ENCODE measurements at places on chromosomes 13 and 19.

DNA sequence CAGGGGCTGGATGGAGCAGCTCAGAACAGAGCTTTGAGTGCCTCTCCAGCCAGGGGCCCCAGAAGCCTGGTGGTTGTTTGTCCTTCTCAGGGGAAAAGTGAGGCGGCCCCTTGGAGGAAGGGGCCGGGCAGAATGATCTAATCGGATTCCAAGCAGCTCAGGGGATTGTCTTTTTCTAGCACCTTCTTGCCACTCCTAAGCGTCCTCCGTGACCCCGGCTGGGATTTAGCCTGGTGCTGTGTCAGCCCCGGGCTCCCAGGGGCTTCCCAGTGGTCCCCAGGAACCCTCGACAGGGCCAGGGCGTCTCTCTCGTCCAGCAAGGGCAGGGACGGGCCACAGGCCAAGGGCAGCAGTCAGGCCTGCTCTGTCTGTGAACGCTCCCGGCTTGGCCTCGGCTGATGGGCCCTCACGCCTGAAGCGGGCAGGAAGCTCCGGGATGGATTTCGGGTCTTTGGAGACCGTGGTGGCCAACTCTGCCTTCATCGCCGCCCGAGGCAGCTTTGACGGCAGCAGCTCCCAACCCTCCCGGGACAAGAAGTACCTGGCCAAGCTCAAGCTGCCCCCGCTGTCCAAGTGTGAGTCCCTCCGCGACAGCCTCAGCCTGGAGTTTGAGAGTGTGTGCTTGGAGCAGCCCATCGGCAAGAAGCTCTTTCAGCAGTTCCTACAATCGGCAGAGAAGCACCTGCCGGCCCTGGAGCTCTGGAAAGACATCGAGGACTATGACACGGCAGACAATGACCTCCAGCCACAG lies at the start of gene GRK1:
Gene GRK1 (plus strand): TSS at position 269 of the 751 bp plus-strand sequence. CDS start 168 bp downstream, at position 437.
- DNase-seq = no peak

GRCh38 chr13:78712831-78713230 lies 53.9 kb upstream of the OBI1 start:
- no peak for DNase-seq

GRCh38 chr13:106617561-106617960 lies 49.6 kb upstream of the ARGLU1 start:
- DNase-seq = no peak

- no peak for DNase-seq
Observed at GRCh38 chr13:111011899-111012298, 97.0 kb upstream of the ANKRD10 start.

DNA sequence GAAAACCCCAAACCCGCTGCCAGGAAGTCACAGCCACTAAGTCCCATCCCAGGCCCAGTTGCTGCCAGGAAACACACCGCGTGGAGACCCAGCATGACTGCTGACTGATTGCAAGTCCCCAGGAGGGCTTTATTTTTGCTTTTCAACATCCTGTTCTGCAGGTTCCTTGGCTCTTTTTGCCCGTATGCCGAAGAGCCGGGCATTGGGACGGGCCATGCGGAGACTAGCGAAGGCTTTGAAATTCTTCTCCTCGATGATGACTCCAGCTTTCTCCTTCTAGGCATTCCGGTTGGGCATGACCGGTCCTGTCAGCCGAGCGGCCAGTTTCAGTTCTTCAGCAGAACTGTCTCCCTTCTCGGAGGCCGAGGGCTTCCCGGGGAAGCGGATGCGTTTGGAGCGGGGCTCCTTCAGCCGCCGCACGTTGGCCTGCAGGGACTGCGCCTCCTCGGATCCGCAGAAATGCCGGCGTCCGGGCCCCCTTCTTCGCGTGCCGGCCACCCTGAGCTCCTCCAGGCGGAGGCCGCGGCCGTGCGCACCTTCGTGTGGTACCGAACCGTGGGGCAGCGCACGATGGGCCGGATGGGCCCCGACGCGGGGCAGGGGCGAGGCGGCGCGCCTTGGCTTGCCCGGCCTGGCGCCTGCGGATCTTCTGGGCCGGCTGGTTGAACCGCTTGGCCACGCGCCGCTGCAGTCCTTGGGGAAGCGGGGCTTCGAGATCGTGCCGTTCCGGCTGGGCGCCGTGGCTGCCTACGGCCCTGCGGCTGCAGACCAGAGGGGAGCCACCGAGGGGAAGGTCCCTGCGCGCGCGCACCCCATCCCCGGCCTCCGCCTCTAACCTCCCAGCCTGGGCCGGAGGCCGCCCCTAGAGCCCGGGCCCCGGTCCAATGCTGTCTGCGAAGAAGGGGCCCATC lies 15.2 kb downstream of the ZSCAN5C start:
- no peak for DNase-seq

DNA sequence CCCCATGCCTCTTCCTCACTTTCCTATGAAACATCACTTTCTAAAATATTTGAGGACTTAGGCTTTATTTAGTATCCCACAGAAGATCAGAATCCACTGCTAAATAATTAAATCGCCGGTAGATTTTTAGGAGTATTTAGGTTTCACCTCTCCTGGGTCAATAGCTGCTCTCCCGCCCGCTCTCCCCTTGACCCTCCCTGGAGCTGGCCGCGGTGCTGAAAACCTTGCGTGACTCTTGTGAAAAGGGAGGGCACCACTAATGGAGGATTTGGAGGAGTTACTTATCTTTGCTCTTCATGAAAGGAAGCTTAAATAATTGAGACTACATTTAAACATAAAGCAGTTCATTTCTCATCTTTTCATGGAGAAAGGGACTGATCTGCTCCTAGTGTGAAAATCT lies 14.1 kb downstream of the POU4F1 start:
- no peak for DNase-seq

GRCh38 chr13:89113744-89114143 lies 1442.6 kb downstream of the SLITRK5 start:
- DNase-seq = no peak

GRCh38 chr19:6768236-6768785 lies 1.1 kb upstream of the SH2D3A start:
- DNase-seq = no peak

GRCh38 chr13:30805603-30806011 lies 70.3 kb downstream of the ALOX5AP start:
- DNase-seq = no peak

DNA sequence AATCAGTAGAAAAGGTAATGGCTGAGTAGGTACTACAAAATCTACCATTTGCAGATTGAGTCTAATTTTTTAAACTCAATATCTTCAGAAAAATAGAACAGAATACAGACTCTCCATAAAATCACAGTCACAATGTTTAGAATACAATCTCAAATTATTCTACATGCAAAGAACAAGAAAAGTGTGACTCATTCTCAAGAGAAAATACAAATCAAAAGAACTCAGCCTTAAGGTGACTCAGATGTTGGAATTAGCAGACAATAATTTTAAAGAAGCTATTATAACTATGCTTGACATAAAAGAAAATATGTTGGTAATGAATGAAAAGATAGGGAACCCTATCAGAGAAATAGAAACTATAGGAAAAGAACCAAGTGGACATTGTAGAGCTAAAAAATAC lies 78.9 kb downstream of the RXFP2 start:
- no peak for DNase-seq

DNA sequence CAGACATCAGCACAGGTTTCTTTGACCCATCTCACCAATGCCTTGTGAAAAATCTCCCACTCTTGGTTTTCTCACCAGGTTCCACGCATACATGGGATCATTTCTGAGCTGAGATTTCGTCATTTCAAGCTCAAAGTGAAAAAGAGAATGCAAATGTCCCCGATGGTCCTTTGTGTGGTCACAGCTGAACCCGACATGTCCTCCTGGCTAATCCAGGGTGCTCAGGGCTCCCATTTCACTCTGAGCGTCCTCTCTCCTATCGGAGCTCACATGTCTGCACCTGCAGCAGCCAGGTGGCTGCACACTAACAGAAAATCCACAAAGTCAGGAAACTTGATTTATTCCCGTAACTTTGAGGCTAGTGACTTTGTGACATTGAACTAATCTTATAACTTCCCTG lies 9.3 kb upstream of the CEACAM3 start:
- DNase-seq = no peak

DNA sequence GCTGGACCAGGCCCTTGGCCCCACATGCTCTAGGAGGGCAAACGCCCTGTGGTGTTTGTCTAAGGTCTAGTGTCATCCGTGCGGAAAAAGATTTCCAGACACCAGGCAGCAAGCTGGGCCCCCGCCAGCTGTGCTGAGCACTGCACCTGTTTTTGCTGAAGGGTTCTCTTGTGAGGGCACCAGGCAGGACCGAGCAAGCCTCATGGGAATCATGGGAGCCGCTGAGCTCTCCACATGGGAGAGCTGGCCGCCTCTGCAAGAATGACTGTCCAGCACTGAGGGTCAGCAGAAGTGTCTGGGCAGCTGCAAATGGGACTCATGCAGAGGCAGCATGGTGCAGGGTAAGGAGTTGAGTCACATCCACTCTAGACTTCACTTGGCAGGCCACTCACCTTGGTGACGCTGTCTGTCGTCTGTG lies 12.0 kb downstream of the B3GNT8 start:
- DNase-seq = peak; percentile 23

- no peak for DNase-seq
Observed at GRCh38 chr13:30926781-30927180, 5.7 kb upstream of the TEX26 start.

DNA sequence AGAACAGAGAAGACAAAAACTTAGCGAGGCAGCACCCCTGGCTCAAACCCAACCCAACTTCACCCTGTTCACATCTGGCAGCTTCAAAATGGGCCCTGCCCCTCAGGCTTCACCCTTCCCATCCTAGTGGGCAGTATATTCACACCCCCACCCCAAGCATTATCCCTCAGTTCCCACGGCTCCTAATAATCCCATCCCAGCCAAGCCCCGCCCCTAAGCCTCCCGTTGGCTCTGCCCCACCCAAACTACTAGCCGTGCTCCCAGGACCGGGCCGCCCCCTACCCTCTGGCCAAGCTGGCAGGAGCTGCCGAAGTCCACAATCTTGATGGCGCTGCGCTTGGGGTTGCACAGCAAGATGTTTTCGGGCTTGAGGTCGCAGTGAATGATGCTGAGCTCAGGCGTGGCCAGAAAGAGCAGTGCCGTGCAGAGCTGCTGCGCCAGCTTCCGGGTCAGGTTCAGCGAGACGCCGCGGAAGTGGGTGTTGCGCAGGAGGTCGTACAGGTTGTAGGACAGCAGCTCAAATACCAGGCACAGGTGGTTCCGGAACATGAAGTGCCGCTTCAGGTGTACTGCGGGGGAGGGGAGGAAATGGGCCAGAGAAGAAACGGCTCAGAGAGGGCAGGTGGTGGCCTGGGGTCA lies 5.8 kb downstream of the DYRK1B start:
- no peak for DNase-seq

GRCh38 chr19:23273022-23273589 lies 22.9 kb upstream of the ZNF724 start:
- no peak for DNase-seq

DNA sequence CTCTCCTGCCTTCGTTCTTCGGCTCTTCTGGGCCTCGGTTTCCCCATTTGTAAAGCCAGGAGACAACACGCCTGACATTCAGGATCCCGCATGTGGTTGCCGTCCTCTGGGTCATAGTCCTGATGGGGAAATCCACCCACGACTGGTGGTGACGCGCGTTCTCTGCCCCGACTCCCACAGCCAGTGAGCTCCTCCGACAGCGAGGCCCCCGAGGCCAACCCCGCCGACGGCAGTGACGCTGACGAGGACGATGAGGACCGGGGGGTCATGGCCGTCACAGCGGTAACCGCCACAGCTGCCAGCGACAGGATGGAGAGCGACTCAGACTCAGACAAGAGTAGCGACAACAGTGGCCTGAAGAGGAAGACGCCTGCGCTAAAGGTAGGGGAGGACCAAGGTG lies 16.4 kb downstream of the HDGFL2 start:
- DNase-seq = no peak

GRCh38 chr13:105597573-105597972 lies 937.9 kb downstream of the EFNB2 start:
- DNase-seq = no peak

- DNase-seq = no peak
Observed at GRCh38 chr13:110882972-110883371, 31.9 kb downstream of the ANKRD10 start.

GRCh38 chr13:76886292-76887075 lies at the start of gene KCTD12:
TSS of gene KCTD12 (minus strand) at chr13:76886405. CDS start at chr13:76886148, 257 bp downstream.
- peak; percentile 78 for DNase-seq

DNA sequence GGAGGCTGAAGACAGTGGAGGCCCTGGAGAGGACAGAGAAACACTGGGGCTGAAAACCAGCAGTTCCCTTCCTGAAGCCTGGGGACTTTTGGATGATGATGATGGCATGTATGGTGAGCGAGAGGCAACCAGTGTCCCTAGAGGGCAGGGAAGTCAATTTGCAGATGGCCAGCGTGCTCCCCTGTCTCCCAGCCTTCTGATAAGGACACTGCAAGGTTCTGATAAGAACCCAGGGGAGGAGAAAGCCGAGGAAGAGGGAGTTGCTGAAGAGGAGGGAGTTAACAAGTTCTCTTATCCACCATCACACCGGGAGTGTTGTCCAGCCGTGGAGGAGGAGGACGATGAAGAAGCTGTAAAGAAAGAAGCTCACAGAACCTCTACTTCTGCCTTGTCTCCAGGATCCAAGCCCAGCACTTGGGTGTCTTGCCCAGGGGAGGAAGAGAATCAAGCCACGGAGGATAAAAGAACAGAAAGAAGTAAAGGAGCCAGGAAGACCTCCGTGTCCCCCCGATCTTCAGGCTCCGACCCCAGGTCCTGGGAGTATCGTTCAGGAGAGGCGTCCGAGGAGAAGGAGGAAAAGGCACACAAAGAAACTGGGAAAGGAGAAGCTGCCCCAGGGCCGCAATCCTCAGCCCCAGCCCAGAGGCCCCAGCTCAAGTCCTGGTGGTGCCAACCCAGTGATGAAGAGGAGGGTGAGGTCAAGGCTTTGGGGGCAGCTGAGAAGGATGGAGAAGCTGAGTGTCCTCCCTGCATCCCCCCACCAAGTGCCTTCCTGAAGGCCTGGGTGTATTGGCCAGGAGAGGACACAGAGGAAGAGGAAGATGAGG lies 1.5 kb downstream of the PPP1R15A start:
- DNase-seq = no peak

DNA sequence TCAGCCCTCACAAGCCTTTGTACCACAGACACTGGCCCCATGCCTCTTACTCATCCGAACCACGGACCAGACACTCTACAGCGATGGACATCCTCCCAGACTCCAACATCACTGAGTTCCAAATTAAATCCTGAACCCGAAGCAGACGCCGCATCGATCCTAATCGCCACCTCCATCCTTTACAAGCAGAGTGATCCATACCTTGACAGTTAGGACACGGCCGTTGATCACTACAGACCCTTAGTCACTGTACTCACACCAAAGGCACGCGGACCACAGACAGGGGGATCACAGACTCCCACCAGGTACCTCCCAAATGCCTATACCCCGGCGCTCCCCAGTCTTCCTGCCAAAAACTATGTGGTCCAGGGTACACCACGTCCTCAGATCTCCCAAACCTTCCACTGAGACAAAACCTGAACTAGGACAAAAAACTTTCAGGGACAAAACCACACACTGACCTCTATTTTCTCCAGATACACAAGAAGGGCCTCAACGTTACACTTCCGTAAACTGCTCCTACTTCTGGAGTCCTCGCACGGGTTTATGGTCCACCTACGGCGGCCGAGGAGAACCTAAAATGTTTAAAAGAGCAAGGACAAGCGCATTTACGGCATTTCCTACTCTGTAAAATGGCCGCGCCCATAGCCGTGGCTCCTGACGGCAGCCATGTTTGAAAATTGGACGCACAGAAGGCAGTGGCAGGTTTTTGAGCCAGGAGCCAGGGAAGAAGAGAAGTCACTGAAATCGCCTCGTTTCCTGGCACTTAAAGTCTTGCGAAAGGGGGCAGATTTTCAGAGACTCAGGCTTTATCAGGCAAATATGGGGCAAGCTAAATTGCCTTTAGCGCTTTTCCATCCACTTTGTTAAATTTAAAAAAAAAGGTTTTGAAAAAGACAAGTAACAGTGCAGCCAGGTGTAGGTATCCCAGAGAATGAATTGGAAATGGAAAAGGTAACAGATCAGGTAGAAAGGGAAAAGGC lies at the start of gene ZNF350:
Gene ZNF350 (minus strand): TSS at position 532 of the 983 bp plus-strand sequence. CDS start 12,480 bp downstream, outside the sequence.
- no peak for DNase-seq

- DNase-seq = no peak
Observed at GRCh38 chr13:110274687-110275086, 32.3 kb downstream of the COL4A1 start.

Measured in NCI-H1092 treated with DMSO at 0.1 percent for 48 hours (cell line).